ENCODE measurements at places on chromosomes 6 and 20.
A peak's percentile ranks its signal among the peaks of the same experiment; 100 is the strongest.

- DNase-seq: no peak
These were observed 5.0 kb downstream of the SRC start for GRCh38 chr20:37350649-37351574.

DNA sequence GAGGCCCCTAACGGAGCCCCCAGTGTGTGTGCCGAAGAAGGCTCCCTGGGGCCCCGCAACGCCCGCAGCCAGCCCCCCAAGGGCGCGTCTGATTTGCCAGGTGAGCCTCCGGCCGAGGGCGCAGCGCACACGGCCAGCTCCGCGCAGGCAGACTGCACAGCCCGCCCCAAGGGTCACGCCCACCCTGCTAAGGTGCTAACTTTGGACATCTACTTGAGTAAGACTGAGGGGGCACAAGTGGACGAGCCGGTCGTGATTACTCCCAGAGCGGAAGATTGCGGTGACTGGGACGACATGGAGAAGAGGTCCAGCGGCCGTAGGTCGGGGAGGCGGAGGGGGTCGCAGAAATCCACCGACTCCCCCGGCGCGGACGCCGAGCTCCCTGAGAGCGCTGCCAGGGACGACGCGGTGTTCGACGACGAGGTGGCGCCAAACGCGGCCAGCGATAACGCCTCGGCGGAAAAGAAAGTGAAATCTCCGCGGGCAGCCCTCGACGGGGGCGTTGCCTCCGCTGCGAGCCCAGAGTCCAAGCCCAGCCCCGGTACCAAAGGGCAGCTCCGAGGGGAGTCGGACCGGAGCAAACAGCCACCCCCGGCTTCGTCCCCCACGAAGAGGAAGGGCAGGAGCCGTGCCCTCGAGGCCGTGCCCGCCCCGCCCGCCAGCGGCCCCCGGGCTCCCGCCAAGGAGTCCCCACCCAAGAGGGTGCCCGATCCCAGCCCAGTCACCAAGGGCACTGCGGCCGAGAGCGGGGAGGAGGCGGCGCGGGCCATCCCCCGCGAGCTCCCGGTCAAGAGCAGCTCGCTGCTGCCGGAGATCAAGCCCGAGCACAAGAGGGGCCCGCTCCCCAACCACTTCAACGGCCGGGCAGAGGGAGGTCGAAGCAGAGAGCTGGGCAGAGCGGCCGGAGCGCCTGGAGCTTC, 117.0 kb downstream of the RTN4IP1 start:
- peak; percentile 71 for DNase-seq

DNA sequence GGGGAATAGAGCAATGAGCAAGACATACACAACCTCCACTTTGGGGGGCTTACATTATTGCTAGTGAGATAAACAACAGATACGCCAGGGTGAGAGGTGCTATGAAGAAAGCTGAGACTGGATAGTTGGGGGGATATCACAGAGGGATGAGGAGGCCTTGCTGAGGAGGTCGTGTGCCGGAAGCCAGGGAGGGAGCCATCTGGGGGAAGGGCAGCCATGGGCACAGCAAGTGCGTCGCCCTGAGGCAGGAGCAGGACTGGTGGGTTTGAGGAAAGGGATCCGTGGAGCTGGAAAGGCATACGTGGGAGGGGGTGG, 12.2 kb upstream of the BAK1 start:
- no peak for DNase-seq

DNA sequence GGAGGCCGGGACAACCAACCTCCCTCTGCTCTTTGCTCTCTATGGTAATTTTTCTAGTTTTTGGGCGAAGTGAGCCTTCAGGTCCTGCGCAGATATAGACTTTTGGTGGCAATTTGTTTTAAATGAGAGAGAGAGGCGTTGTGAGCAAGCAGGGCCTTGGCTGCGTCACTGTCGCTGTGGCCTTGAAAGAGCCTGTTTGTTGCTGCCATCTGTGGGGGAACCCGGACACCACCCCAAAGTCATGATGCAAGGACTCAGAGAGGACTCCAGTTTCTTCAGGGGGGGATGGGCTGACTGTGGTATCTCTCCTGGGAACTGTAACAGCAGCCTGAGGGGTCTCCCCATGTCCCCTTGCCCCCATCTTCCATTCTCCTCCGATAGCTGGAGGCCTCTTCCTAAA, 462.7 kb upstream of the SULF2 start:
- DNase-seq: no peak

DNA sequence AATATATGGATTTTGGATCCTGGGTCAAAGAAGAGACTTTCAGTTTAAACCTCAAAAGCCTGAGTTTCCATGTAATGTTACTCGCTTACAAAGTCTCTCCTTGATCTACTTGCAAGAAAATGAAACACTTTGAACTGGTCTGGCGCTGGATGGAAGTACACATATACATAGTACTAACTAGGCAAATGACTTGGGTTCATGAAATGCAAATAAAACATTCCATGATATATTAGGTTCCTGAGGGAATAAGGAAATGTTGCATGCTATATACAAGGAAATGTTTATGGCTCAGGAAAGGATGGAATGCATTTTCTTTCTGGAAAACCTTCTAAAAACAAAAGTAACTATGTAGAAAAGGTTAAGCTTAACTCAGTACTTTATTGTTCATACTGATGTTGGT, 11.4 kb upstream of the TXLNB start:
- DNase-seq: no peak

DNA sequence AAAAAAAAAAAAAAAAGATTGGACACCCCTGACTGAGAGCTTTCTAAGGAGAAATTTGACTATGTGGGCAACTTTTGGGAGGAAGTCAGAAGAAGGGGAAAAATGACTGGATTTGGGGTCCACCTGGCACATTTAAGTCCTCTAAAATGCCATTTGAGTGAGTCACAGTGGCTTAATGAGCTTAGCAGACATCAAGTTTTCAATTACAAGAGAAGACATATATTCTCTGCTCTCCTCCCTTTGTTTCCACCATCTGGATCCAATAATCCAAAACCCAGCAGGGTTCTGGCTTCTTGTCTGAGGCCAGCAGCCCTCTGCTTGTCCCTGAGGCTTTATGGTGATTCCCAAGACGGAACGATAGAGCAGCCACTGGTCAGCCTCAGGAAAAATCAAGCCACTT, 6.9 kb downstream of the PI3 start:
- DNase-seq: no peak

DNA sequence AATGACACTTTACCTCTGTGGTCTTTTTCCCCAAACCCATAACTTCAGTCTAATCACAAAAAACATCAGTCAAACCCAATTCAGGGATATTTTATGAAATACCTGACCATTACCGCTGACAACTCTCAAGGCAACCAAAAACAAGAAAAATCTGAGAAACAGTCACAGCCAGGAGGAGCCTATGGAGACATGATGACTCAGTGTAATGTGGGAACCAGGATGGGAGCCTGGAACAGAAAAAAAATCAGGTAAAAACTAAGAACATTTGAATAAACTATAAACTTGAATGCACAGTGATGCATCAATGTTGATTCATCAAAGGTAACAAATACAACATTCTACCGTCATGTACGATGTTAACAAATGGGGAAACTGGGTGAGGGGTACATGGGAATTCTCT, 84.1 kb upstream of the TSHZ2 start:
- no peak for DNase-seq

GRCh38 chr6:34602318-34603111, 46.4 kb upstream of the SPDEF start:
- DNase-seq: no peak

DNA sequence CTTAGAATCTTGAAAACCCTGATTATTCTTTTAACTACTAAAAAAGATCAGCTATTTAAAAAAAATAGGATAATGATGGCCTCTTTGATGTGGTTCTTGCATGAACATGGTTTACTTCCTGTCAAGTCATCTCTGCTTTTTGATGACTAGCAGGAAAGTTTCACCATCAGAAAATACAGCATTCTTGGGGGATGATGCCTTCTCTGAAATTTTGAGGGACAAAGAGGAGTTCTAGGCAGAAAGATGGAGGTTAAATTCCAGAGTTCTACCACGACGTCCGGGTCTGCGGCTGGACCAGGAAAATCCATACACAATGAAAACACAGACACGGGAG, 130.4 kb downstream of the OLIG3 start:
- no peak for DNase-seq

GRCh38 chr20:58432186-58432954, 43.3 kb downstream of the VAPB start:
- no peak for DNase-seq

- DNase-seq: peak; percentile 7
These were observed 862 bp upstream of the SOBP start for GRCh38 chr6:107488875-107489635.

GRCh38 chr6:16868968-16869367, 107.7 kb upstream of the ATXN1 start:
- no peak for DNase-seq

DNA sequence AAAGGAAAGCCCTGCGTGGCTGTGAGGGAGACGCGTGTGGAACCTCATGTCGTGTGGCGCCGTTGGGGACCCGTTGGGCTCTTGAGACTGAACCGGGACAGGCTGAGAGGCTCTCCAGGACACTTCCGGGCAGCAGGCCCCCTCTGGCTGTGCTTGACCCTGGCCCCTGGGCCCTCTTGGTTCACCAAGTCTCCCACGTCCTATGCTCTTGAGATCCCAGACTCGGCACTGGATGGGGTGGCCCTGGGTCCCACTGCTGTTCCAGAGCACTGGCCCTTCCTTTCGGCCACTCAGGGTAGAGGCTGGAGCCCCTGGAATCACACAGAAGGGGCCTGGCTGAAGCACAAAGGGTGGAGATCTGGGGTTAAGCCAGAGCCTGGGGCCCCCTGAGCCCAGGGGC, 30.4 kb downstream of the NTSR1 start:
- no peak for DNase-seq

GRCh38 chr6:44255871-44256774, 1.2 kb downstream of the SLC35B2 start:
- no peak for DNase-seq

DNA sequence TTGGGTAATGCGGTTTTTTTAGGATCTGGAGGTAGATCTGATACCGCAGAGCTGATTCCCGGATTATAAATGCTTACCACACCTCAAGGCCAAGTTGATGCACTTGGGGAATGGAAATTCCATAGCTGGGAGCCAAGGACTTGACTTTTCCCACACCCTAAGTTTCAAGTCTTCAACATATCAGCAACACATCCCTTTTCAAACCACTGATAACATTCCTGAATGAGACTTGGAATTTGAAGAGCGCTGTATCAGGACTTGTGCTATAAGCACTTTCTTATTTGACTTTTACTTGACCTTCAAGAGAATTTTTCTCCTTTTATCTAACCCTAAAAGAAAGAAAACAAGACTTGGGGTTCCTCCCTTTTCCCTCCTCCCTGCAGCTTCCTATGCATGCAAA, 90.6 kb upstream of the NAA20 start:
- DNase-seq: no peak

DNA sequence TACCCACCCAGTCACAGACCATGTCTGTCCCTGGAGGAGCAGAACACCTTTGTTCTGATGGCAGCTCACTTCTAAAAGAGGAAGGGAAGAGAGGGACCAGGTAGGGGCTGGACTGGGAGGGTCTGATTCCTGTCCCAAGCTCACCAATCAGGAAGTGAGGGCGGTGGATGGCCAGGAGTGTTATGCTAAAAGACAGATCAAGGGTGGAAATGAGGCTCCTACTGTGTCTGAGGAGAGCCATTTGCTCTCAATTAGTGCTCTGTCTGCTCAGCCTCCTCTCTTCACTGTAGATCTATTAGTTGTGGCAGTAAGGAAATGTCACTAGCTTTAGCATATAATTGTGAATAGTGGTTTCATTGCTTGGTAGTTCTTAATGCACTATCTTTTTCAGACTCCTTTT, 72.5 kb downstream of the ARMC2 start:
- DNase-seq: no peak

DNA sequence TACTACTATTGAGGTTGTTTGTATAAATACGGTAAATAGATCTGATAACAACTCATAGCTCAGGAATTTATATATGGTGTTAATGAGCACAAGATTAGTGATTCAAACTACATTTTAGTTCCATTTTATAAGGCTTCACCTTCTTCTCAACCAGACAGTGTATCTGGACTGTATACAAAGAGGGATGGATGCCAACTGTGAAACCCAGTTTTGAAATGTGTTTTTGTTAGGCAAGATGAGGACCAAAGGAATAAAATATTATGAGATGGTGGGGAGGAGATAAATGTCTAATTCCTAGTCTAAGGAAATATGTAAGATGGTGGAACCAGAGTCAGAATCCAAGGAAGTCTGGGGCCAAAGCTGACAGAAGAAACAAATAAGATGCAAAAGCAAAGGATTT, 329.0 kb downstream of the GRIK2 start:
- no peak for DNase-seq

DNA sequence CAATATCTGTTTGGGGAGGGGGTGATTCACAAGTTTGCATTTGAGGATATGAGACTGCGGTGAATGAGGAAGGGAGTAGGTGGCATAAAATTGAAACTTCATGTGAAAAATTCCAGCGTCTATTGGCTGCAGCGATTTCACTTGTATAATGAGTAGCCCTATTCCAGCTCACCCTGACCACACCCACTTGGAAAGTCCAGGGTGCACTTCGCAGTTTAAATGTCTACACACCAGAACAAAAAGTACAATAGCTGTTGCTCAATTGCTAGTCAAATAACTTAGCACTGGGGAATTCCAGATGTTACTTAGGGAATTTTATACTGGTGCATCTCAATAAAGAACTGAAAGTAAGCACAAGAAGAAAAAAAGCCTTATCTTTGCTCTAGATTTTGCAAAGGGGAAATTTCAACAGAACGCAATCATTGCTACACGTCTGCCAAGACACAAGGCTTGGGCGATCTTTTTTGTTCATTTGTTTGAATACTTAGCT, 6.3 kb downstream of the TNFAIP3 start:
- no peak for DNase-seq

DNA sequence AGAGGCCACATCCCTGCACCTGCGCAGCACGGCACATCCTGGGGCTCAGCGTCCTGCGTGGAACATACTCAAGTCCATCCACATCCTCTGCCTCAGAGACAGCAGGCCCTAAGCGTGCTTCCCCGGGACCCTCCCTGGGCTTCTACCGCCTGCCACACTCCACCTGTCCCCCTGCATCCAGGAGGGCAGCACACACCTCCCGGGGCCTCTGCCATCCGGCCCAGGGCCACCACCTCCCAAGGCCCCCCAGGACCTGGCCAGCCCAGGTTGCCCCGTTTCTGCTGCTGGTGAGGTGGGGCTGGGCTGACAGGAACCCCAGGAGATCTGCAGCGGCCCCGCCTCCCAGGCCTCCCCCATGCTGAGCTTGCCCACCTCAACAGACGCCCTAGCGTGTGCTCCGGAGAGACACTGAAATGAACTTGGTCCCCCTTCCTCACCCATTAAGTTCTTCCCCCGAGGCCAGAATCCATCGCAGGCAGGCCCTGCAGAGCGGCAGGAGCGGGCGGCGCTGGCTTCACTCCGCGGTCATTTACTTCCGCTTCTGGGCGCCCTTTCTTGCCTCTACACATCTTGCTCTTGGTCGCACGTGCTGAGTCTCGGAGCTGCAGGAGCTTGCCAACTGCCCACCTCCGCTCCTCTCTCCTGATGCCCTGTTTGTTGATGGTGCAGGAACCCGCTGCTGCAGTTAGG, 235.3 kb downstream of the TAF4 start:
- no peak for DNase-seq

Measured in T-helper 9 cell (primary cell).